Thoracic aorta (tissue), 2 donors: ENCODE measurements at places on chromosomes 2 and 18.

GRCh38 chr18:79405019-79405780 is 9.5 kb downstream of the NFATC1 start:
- no peak for DNase-seq

GRCh38 chr18:23137788-23138216 is 2.5 kb downstream of the CABLES1 start:
- DNase-seq = no peak

DNA sequence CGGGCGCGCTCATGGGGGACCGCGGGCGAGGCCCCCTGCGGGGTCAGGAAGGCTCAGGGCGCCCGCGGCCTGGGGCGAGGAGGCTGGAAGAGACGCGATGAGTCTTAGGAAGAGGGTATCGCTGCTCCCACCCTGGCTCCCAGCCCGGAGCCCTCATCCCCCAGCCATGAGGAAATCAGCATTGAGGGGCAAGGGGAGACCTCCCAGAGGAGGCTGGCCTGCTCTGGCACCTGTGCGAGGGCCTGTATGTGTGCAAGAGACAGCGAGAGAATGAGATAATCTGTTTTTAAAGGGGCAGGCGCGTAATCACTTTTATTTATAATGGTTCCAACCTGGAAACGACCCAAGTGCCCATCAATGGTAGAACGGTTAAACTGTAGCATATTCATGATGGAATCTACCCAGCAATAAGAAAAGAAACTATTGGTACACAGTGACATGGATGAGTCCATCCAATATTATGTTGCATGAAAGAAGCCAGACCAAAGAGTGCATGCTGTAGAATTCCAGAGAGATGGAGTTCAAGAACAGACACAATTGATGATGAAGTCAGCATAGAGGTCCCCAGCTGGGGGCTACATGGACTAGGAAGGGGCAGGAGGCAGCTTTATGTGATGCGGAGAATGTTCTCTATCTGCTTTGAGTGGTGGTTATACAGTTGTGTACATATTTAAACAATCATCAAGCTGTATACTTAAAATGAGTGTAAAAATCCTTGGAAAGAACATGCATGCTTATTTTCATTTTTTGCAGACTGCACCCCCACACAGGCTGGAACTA is 14.4 kb downstream of the FBXO41 start:
- no peak for DNase-seq

GRCh38 chr2:30201990-30202389 is 29.3 kb upstream of the LBH start:
- no peak for DNase-seq

- DNase-seq = no peak
Measured at GRCh38 chr2:184394642-184395041, 203.7 kb upstream of the ZNF804A start.

GRCh38 chr2:196337208-196337953 is 166.0 kb upstream of the STK17B start:
- DNase-seq = no peak

DNA sequence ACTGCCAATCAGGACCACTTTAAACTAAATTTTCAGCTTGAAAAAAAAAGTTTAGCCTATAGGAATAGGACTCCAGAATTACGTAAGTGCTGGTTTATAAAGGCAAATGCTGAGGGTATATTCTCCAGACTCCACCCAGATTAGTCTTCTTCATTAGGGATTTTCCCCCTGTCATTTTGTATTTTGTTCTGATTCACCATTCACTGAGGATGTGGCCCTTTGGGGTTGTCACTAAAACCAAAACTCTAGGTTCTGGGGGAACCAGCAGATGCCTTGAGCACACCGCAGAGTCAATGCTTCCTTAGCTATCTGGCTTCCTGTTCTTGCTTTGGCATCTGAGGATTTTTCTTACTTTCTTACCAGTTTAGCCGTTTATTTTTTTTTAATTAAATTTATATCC is 10.5 kb downstream of the SCYGR4 start:
- DNase-seq = no peak

- no peak for DNase-seq
Measured at GRCh38 chr2:47052847-47053246, 102.3 kb downstream of the STPG4 start.

DNA sequence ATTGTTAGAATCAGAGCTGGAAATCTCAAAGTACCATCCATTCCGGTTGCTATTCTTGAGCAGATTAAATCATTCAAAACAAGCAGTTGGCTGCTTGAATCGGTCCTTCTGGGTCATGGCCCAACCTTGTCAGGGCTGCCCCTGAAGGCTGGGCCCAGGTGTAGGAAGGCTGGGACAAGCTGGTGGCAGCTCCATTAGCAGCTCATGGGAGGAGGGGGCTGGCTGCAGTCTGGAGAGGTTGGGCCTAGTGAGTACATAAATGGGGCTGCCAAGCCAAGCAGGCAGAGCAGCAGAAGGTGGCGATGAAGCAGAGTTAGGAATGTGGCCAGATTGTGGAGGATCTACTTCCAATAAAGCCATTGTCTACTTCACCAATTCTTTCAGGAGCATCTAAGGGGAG is 81.4 kb downstream of the ADCYAP1 start:
- DNase-seq = no peak

DNA sequence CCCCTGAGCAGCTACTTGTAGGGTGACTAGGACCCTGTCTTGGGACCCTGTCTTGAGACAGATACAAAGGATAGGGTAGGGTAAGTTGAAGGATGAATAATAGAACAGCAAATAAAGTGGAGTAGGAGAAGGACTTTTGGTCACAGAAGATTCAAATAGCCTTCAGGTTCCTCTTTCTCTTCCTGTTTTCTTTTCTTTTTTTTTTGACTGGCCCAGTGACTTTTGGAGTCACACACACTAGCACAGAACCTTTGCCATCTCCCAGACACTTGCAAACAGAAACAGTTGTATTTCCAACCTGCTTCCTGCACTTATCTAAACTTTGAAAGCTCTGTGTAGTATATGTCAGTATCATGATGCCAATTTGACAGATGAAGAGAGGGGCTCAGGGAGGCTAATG is 108.2 kb downstream of the TDRD15 start:
- DNase-seq = no peak

DNA sequence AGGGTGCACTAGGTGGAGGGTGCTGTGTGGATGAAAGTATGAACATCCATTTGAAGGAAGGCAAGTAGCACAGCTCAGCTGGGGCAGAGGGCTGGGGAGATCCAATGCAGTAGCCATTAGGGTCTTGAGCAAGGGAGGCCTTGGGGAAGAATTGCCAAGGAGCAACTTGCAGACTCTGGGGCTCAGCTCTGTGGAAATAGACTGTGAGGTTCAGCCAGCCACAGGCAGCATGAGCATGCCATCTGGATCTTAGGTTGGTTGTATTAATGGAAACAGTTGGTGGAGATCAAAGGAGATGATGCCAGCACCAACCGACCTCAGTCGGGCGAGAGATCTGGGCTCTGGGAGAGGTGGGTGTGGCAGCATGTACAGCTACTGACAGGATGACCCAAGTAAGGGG is 5.6 kb downstream of the ZAP70 start:
- no peak for DNase-seq

- DNase-seq = no peak
Measured at GRCh38 chr2:117553448-117553847, 261.0 kb upstream of the DDX18 start.

- DNase-seq = no peak
Measured at GRCh38 chr2:239778861-239779558, 246.1 kb downstream of the NDUFA10 start.

- DNase-seq = no peak
Measured at GRCh38 chr18:64134044-64134747, 14.7 kb downstream of the LINC00305 start.

DNA sequence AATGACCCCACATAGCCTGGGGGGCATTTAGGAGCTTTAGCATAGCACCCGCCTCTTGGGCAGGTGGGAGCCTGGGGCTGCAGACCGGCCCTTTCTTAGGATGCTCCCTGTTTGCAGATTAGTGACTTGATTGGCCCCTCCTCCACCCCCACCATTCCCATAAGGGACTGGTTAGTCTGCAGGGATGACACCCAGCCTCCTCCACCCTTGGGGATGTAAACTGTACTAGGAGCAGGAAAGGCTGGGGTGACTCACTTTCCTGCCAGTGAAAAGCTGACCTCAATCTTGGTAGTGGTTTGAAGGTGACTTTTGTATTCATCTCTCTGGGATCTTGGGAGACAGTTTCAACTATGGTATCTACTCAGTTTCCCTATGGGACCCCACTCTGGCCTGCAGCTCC is 24.2 kb downstream of the CTIF start:
- no peak for DNase-seq

DNA sequence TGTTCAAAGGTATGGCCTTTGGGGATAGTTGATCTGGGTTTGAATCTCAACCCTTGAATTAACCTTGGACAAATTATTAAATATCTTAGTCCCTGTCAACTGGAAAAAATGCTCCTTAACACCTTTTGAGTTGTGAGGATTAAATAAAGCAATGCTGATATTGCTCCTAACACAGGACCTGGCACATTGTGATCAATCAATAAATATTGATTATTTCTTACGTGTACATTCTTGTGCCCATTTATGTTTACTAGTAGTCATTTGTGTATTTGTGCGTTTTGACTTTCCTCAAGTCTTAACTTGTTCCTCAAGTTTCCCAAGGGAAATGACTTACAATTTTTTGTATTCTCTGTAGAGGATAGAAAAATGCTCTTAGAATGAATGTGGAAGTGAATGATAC is 19.6 kb upstream of the FIGN start:
- no peak for DNase-seq

DNA sequence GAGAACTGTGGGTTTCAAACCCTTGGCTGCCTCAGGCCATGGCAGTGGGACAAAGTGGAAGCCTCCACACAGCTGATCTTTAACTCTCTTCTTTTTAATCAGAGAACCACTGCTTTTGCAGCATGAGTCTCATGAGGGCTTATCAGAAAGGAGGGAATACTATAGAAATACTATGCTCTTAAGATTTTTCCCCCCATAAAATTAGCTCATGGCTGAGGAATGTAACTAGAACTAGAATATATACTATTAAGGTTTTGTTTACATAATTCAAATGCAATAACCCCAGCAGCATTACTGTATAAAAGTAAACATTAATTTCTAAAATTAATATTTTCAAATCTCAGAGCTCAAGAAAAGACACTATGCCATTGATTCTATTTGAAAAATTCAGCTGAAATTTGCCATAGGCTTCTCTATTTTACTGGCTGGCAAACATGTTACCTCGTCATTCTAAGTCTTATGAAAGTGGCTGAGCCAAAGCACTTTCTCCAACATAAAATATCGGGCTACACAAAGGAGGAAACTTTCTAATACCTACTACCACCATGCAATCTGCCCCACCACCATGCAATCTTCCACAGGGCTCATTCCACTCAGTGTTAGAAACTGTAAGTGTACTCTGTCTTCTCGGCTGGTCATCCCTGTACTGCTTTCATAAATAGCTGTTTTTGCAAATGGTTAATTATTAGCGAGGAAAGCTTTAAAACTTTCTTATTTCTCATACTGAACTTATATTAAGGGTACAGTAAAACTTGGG is 42.5 kb downstream of the WDR35 start:
- DNase-seq = no peak

- no peak for DNase-seq
Measured at GRCh38 chr2:150587547-150588505, 100.4 kb upstream of the RND3 start.

DNA sequence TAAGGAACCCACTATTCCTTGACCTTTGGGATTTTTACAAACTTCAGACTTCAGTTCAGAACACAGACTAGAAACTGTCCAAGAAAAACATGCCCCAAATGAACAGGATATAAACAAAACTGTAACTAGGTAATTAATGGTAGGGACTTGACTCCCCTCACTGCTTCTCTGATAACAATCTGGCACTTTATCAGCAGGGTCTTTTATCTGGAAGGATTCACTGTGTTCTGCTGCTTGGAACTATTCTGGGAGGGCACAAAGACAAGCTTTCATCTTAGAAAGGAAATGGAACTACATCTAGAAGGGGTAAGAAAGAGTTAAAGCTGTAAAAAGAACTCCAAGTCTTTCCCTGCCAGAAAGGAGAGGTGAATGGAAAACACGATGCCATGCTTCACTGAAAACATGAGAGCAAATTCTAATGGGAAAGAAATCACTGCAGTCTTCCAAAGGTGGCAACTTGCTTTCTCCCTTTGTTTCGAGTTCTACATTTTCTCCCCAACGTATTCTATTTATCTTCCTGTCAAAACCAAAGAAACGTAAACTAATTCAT is 181.2 kb downstream of the THADA start:
- no peak for DNase-seq

DNA sequence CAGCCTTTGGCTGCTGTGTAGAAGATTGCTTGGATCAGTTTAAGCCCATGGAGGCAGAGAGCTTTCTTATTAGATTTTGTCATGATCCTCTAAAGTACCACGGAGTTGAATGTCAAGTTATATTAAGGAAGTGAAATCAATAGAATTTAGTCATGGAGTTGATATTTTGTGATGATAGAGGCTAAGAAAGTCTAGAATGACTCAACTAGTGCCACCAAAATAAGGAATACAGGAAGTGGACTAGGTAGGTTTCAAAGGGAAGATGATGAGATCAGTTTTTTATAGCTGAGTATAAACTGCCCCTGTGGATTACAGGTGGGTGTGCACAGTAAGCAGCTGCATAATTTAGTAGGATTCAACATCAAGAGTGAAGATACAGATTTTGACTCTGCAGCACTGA is 25.2 kb downstream of the FBXO36 start:
- no peak for DNase-seq

DNA sequence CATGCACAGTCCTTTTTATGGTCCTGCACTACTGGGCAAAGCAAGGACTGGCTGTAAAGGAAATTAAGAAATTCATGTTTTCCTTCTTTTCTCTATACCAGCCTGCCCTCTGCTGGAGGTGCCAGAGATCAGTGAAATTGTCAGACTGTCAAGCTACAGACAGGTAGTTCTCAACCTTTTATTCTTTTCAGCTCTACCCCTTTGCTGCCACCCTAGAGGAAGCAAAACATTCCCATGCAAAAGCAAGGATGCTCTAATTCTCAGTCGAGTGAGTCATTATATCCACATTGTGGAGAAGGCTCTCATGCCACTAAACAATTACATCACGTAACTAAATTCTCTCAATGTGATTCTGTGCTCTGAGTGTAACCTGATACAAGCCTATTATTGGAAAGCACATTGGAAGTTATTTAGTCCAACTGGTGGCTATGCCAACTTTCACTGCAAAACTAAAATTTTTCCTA is 25.0 kb upstream of the RAPGEF4 start:
- DNase-seq = no peak

GRCh38 chr2:159064446-159065301 is 96.2 kb downstream of the TANC1 start:
- no peak for DNase-seq

DNA sequence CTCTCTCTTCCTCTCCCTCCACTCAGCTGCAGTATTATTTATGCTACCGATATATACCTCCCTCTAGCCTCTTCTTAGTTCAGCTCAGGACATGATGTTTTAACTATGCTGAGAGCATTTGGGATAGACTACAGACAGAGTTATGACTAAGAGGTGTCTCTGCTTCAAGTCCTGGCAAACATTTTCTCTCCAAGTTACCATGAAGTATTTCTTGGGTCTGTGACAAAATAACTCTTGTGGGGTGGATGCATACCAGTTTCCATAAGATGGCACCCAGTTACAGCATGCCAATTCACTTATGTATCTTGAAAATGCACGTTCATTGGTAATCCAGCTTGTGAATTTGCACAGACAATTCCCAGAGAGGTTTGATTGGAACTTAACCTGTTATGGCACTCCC is 737.6 kb downstream of the SLC4A3 start:
- DNase-seq = no peak

- DNase-seq = no peak
Measured at GRCh38 chr2:141280037-141280436, 850.8 kb downstream of the LRP1B start.
